ENCODE measurements at places on chromosomes 2 and 18.
A peak's percentile ranks its signal among the peaks of the same experiment; 100 is the strongest.

DNA sequence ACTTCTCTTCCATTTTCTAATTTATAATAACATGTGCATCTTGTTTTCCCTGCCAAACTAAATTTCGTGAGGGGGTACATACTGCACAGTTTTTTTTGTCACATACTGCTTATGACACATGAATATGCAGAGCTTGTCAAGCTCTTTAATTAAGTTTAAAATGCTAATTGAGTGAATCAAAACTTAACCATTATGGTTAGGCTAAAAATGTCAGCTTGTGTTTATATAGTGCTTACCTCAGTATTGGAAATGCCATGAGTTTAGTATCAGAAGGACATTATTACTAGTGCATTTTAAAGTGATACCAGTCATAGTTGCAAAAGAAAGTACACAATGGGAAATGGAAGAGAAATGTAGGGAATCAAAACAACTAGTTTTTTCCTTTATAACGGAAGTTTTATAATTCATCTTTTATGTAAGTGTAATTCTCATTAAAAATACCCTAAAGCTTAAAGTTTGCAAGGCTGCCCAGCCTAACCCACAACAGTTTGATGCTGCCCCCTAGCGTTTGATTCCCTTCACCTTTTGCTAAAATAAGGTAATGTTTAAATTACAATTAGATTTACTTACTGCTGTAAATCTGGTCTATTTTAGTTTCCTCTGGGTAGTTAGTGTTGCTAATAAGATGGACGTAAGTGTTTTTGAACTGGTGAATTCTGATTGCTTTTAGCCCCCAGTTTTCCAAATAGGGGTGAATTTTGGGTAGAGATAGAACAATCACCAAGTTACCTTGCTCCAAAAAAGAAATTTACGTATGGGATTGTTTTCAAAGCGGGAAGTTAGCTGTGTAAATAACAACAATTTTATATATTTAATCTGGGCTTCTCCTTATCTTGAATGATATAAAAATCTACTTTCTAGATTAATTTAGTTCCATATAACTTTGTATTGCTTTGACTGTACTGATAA, 3.2 kb downstream of the SLC39A10 start:
- peak; percentile 73 for DNase-seq

DNA sequence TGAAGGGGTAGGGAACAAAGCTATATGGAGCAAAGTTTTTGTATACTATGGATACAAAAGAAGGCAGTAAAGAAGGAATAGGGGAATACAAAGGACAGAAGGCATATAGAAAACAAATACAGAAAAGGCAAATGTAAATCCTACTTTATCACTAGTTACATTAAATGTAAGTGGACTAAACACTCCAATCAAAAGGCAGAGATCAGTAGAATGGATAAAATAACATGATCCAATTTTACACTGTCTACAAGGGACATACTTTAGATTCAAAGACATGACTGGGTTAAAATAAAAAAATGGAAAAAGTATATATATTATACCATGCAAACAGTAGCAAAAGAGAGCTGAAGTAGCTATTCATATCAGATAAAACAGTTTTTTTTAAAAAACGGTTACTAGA, 215.0 kb downstream of the PDE11A start:
- DNase-seq: no peak

DNA sequence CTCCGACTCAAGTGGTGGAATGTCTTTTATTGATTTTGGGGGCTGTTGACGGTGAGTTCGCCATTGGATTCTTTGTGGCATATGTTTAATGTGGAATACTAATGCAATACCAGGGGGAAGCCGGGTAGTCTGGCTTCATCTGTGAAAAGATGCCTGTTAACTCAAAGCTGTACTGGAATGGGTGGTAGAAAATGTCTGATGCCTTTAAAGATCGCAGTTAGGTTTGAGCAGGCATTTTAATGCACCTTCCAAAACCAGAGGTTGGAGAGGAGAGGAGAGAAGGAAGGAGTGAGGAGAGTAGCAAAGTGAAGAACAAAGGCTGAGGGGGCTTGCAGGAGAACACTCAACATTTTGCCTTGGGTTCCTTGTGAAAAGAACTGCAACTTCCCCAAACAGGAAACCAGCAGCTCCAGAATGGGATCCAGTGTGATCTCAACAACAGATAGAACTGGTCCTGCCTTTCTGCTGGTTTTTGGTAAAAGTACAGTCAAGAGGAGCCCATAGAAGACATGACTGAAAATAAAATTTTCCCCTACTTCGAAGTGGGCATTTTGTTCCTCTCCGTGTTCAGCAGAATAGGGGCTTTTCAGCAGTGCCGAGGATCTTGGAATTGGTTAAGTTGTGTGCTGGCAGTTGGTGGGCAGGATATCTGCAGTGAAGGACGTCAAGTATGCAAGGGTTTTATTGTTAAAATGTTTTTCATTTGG, 1.5 kb downstream of the ZNF532 start:
- DNase-seq: no peak

- DNase-seq: no peak
Observed at GRCh38 chr2:220455351-220455990, 828.0 kb downstream of the SLC4A3 start.

DNA sequence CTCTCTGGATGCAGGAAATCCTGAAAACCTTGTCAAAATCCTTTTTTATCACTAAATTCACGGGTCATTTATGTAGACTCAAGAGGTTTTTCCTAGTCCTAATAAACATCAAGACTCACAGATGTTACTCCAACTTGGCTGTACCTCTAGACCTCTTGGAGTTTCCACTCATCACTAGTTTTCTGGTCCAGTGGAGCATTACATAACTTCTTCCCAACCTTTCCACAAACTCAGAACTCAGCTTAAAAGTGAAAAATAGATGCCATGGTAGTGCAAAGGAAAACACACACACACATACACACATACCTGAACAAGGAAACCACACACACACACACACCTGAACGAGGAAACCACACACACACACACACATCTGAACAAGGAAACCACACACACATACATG, 807.2 kb downstream of the LRP1B start:
- DNase-seq: no peak

DNA sequence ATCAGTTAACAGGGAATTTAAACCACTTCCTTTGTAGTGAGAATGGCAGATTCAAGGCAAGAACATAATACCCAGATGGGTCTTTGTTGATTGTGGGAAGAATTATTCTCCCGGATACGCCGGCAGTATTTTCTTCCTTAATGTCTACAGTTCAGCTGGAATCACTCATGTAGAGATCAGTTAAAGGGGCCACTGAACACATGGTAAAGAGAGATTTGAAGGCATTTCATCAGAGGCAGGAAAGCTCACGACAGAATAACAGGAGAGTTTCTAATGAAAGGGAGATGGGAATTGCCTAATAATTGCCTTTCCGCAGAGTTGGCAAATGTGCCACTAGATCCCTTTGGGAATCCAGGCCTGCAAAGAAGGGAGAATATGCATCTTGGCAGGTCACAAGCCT, 327.7 kb upstream of the ZNF804A start:
- no peak for DNase-seq

GRCh38 chr2:120989512-120990441, 254.1 kb downstream of the GLI2 start:
- peak; percentile 4 for DNase-seq

DNA sequence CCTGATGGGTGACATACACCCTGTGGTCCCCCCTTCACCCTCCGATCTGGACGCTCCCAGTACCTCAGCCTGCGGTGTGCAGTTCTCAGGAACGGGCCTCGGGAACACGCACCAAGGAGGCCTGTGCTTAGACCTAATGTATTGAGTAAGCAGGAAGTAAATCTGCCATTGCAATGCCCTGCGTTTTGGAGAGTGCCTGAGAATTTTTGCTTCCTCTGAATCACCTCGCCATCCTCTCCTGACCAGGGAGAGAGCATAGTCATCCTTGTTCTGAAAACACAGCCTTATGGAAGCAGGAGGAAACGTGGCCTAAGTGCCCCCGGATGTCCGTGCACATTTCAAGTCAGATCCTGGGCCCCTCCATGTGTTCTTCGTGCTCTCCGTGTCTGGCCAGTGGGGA, 272.2 kb downstream of the NDUFA10 start:
- no peak for DNase-seq

DNA sequence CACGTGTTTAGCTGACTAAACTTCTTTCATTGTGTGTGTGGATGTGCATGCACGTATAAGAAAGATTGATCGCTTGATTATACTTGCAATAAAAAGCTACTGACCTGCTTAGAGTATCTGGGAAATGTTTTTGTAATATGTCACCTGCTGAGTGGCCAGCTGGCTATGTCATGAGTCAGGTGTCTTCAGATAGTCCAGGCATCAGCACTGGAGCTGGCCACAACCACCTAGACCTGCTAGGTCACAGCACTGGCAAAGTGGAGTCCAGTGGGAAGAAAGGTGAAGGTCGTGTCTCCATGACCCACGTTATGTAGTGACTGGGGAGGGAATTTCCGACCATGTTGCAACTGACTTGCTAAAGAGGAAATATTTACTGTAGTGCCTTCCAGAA, 147.0 kb downstream of the ESCO1 start:
- DNase-seq: no peak

DNA sequence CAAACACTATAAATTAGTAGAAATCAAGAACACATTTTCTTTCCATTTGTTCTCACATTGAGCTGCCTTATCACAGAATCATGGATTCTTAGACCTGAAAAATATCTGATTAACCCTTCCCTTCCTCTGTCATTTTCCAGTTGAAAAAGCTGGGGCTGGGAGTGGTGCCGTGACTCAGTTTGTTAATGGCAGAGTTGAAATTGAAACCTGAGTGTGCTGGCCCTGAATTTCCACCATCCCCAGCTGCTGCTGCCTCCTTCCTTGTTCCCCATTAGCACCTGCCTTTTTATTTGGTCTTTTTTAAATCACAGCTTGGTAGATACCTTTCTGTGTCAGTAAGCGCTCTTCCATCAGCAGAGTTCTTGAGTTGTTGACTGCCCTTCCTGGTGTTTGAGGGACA, 10.6 kb downstream of the FARP2 start:
- no peak for DNase-seq

- DNase-seq: no peak
Observed at GRCh38 chr18:853471-853870, 41.4 kb upstream of the YES1 start.

- no peak for DNase-seq
Observed at GRCh38 chr2:127633556-127634065, 12.3 kb upstream of the GPR17 start.

GRCh38 chr2:127506510-127506909, 19.8 kb downstream of the IWS1 start:
- DNase-seq: no peak

- DNase-seq: no peak
Observed at GRCh38 chr2:161134547-161135518, 25.4 kb upstream of the TANK start.

DNA sequence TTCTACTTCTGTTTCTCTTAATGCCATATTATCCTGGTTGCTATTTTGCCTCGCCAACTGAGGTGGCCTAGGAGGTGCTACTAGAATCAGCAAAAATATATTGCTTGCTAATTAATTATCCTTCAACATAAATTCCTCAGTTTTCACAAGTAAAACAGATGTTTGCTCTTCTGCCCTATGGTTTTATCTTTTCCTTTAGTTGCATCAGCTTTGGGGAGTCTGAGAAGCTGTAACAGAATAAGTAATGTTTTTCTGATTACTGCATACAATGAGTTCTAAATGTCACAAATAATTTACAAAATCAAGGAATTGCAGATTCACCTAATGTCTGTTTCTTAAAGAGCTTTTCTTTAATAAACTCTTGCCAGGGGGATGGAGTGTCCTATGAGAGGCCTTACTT, 36.7 kb downstream of the GULP1 start:
- DNase-seq: no peak

GRCh38 chr2:142848023-142848606, 29.3 kb upstream of the KYNU start:
- DNase-seq: no peak

- DNase-seq: no peak
Observed at GRCh38 chr2:45128580-45128997, 119.3 kb upstream of the SIX2 start.

- DNase-seq: no peak
Observed at GRCh38 chr18:22088996-22089640, 80.3 kb upstream of the GATA6 start.

DNA sequence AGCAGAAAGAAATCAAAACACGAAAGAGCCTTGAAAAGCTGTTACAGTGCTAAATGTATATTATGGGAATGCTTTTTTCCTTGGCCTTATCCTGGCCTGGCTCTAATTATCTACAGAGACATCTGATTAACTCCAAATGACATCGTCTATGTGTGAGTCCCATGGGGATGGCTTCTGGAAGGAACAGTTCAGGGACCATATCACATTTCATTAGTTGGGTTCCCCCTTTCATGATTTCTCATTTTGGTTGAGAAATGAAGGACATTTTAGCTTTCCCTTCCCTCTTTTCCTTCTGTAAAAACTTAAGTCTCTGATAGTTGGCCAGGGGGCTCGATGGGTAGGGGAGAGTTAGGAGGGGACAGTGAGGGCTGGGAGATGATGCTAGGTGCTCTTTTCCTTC, 116.7 kb downstream of the PRKCE start:
- DNase-seq: no peak

DNA sequence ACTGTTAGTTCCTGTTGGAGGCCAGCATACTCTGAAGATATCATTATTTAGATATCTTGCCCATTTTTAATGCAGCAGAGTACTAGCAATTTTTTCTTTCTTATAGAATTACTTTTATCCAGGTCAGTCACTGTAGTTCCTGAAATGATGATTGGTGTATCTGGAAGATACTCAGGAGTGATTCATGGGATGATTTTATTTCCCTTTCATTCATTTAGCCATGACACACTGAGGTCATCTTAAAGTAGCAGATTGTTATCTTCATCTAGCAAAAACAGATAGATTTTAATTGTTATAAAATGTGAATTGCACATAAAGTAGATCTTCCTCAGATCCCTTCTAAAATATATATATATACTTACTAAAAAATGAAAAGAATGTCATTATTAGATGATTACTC, 109.1 kb downstream of the PIK3C3 start:
- no peak for DNase-seq

DNA sequence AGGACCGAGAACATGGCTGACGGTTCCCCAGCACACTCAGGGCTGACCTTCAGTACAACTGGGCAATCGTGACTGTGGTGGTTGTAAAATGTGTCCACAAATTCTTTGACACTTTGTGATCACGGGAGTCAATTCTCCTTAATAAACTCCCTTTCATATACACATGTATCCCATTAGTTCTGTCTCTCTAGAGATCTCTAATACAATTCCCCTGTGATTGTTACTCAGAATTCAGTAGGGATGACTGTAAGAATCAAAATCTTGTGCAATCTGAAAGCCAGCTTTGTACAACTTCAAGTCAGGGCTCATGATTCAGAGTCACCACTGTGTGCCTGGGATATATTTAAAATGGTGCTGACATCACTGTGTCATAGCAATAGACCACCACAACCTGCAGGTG, 89.5 kb upstream of the LMAN1 start:
- no peak for DNase-seq

- peak; percentile 31 for DNase-seq
Observed at GRCh38 chr2:63058144-63058920, 7.7 kb downstream of the OTX1 start.

- no peak for DNase-seq
Observed at GRCh38 chr2:211401328-211401727, 844.9 kb downstream of the CPS1 start.

GRCh38 chr18:62537946-62538345, 15.1 kb downstream of the ZCCHC2 start:
- DNase-seq: no peak

Measured in activated T-cell treated with anti-CD3 and anti-CD28 coated beads, Interleukin-2, amount 50 U/mL, for 48 hours (primary cell).